ENCODE measurements at places on chromosomes 2 and 18.

- no peak for DNase-seq
Observed at GRCh38 chr2:59184276-59185020, 943.3 kb upstream of the FANCL start.

DNA sequence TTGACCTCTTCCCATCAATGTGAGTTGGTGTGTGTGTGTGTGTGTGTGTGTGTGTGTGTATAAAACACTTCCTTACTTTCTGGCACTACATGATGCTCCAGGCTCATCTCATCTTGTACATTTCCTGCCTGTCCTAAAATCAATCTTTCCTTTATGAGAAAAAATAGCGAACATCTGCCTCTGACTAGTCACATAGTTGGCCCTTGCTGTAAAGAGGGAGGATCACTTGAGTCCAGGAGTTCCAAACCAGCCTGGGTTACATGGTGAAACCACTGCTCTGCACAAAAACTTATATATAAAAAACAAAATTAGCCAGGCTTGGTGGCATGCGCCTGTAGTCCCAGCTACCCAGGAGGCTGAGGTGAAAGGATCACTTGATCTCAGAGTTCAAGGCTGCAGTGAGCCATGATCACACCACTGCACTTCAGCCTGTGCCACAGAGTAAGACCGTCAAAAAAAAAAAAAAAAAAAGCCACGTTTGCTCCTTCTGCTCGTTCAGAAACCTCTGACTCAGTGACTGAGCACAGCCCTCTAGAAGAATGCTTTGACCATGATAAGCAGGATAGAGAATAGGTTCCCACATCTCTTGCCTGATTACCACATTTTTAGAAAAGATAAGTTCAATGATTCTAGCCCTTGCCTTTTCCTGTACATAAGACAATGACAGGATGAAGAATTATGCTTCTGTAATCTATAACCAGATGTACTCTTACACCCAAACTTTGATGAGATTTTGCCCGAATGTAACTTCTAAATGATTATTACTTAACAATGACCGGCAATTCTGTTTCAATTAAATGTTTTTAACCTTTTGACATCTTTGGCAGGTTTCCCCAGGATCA, 45.2 kb upstream of the ST3GAL5 start:
- no peak for DNase-seq

- no peak for DNase-seq
Observed at GRCh38 chr2:112108178-112108832, 29.9 kb upstream of the FBLN7 start.

DNA sequence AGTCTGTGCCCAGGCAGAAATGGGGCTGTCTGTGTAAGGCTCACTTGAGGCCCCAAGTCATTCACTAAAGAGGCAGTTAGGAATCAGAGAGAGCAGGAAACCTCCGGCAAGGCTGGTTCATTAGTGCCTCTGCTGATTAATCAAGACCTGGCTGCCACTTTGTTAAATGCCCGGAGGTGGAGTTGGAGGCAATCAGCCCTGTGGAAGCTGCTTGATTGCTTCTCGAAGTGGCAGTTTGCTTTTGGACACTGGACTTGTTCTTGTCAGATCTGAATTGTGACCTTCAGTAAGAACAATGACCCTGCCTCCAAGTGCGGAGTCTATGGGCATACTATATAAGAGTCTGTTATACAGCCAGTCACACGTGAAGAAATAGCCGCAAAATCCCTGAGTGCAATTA, 183.9 kb upstream of the LINC00305 start:
- no peak for DNase-seq

GRCh38 chr2:68811364-68811763, 59.8 kb downstream of the BMP10 start:
- no peak for DNase-seq

DNA sequence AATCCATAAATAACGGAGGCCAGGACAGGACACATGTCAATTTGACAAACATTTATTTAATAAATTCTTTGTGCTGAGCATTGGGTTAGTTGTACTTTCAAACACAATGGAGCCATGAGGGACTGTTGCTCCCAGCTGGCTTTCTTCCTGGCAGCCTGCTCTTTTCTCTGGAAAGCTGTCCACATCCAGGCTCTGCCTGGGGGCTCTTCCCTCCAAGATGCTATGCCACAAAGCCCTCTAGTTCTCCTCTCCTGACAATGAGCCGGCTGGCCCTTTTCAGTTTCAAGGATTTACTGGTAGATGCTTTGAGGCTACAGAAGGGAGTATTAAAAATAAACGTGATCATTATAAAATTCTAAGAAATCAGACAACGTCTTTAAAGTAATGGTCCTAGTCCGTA, 44.1 kb upstream of the SLC14A2 start:
- DNase-seq = no peak

Measured in BE2C (cell line).